ENCODE measurements at places on chromosomes 2 and 18.

- DNase-seq, result no peak
Measured at GRCh38 chr2:223727562-223727961, 109.8 kb downstream of the AP1S3 start.

DNA sequence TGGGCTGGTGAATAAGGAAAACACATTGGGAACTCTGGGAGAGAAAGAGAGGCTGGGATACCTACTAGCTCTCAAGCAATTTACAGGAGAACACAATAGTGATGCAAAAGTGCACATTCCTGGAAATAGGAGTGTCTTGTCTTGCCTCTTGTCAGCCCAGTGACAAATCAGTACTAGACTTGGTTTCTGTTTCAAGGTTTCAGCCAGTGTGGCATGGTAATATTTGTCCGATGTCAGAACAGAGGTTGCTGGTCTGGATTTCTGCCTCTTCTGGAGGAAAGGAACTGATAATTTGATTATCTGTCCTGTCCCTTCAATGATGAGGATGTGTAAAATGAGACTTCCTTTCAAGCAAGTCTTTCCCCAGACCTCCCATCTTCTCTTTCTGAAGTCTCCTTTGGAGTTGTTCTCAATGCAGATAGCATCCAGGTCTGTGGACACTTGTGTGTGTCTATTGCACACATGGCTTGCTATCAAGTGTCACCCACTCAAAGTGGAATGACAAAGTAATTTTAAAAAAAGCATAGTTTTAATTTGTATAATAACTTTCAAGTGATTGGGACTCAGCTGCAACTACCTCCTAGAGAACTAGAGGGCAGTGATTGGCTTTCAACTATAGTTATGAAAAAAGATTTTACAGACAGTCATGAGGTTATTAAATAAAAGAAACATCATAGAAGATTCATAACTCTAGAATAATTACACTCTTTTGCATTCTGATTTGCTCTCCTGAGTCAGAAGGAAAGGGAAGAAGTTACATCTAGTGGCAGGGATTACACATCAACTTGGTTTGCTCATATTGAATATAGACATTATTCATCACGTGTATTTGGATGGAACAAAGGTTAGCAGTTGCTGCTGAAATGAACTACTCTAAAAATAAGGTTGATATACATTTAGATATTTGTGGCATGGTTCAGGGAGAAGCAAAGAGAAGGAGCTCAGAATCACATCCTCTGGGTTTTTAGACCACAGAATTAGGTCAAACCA, 4.5 kb downstream of the GPR39 start:
- DNase-seq, result no peak

DNA sequence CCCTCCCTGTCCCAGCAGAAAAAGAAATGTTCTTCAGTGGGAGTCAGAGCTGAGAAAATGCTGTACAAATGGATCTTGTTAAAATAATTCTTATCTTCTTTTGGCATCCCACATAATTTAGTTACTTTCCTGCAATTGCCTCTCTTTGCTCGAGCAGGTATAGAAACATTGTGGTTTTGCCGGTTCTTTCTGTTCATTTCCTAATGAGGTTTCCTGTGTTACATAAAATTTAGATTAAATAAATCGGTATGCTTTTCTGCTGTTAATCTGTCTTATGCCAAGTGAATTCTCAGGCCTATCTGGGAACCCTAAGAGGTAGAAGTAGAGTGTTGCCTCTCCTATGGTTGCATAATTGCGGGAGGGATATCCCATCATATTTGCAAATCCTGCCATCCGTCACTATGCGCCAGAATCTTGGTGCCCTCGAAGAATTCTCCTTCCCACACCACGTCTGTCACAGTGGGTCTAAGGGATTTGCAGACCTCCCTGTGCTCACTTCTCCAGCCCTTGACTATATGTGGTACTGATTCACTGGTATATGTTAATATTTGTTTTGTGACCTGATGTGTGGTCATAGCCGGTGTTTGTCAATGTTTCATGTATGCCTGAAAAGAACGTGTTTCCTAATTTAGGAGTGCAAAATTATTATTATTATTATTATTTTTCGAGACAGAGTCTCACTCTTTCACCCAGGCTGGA, 12.2 kb upstream of the HDAC4 start:
- no peak for DNase-seq

DNA sequence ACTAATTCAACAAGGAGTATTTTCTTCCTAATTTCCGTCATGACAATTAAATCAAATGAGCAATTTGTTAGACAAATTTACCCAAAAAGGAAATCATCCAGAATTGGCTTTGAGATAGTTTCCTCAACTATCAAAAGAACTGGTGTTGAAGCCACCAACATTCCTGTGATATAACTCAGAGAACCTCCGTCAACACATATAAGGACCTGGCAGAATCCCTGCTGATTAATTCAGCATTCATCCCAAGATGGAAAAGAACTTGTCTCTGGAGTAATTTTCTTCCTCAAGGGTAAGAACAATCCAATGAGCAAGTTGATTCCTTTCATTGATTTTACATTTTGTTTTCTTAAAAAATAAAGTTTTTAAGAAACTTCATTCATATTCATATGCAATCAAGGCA, 62.0 kb downstream of the MBD2 start:
- no peak for DNase-seq

- no peak for DNase-seq
Measured at GRCh38 chr2:112646791-112647689, 1.3 kb downstream of the SLC20A1 start.

GRCh38 chr2:143730953-143731260, 601.7 kb downstream of the ARHGAP15 start:
- no peak for DNase-seq

DNA sequence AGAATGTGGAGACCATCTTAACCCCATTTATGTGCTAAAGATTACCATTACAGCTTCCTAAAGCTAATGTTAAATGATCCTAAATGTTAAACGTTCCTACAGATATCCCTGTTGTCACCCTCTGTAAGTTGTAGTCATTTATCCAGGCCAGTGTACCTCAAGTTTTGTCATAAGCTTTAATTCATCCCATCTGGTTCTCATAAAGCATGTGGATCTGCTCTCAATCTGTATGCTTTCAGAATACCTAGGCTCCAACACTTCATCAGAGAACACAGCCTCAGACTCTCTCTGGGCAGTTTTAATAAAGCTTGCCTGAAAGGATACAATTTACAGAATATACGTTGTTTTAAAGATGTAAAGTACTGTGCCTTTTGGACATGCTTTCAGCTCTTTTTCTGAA, 4.2 kb upstream of the CCDC178 start:
- DNase-seq, result no peak

GRCh38 chr2:211401328-211401727, 844.9 kb downstream of the CPS1 start:
- DNase-seq, result no peak

- DNase-seq, result no peak
Measured at GRCh38 chr2:216159646-216160045, 50.5 kb downstream of the XRCC5 start.

GRCh38 chr2:207067473-207067872, 98.3 kb downstream of the KLF7 start:
- no peak for DNase-seq

GRCh38 chr2:98561902-98562695, 46.2 kb downstream of the COA5 start:
- no peak for DNase-seq

DNA sequence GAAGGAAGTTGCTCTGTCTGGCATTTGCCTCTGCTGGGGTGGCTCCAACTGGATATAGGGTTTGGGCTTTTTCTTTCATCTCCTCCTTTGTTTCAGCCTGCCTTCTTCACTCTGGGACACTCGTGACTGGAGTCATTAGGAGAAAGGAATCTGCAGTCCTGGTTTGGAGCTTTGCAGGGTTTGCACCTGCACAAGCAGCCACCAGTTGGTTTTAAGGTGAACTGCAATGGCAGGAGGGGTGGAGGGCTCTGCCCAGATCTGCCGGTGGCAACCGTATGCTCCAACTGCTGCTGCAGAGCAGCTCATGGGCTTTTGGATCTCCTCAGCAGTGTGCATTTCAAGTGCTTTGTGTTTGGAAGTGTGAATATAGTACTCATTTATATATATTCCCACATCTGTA, 131.3 kb upstream of the MGAT5 start:
- no peak for DNase-seq

DNA sequence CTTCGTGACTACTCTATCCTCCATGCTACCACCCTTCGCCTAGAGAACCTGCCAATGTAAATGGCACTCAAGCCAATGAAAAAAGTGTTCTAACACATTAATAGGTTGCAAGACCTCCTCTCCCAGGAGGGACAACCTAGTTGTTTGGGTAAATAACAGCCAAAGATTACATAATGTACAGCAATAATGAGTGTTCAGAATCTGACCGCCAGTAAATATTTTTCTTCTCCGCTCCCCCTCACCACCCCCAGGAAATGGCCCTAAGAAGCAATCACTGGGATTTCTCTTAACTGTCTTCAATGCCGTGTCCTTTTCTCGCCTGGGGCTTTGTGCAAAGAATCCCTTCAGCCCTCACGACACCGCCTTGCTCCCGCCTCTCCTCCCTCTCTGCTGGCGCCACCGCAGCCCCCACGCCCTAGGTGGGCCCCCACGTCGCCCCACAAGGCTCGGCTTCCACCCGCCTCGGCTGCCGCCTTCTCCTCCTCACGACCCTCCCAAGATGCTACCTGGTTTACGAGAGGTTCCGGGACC, 458 bp downstream of the HYCC2 start:
- DNase-seq, result no peak

- no peak for DNase-seq
Measured at GRCh38 chr2:216880509-216881184, 20.8 kb upstream of the TNP1 start.
